ENCODE measurements at places on chromosomes 2 and 18.

- DNase-seq = no peak
Measured at GRCh38 chr18:7585276-7585670, 18.2 kb downstream of the PTPRM start.

GRCh38 chr2:189709501-189710221 is 35.2 kb downstream of the ANKAR start:
- no peak for DNase-seq

GRCh38 chr2:68318914-68319397 is 793 bp downstream of the CNRIP1 start:
- DNase-seq = peak; percentile 74

- no peak for DNase-seq
Measured at GRCh38 chr18:70991577-70991976, 702.7 kb downstream of the SOCS6 start.

DNA sequence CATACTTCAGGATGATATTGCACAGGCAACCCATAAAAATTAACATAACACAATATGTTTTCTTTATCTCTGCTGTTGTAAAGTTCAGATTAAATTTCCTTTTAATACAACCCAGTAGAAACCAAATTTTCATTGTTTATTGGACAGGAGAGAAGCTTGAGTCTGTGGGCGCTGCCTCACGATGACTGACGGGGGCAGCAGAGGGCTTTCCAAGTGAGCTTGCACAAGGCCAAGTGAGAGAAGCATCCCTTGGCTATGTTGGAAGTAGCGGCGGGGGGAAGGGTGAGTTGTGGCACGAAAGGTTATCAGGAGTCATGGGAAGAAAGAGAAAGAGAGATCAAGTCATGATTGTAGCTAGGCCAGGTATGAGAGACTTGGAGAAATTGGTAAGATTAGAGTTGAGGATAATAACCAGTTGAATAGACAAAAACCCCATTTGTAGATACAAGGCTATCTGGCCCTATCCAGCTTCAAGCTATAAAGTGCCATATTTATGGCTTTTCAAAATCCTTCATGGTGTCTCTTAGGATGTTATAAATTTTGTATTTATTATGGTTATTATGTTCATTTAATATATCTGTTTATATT is 413.7 kb upstream of the FAM98A start:
- peak; percentile 9 for DNase-seq

DNA sequence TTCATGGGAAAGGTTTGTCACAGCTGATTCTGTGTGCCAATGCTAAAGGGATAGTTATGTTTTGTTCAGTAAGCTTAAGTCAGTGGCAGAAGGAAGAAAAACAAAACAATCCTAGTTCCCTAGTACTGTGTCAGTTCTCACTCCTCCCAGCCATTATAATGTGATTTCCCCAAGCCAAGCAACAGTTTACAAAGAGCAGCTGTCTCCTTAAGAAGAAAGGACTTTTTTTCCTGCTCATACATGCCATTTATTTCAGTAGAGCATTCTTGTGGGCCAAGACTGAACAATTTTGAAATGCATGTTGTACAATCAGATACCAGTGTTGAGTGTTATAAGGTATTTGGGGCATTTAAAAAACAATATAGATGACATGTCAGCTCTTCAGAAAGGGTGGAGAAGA is 52.1 kb downstream of the NEMP2 start:
- no peak for DNase-seq

DNA sequence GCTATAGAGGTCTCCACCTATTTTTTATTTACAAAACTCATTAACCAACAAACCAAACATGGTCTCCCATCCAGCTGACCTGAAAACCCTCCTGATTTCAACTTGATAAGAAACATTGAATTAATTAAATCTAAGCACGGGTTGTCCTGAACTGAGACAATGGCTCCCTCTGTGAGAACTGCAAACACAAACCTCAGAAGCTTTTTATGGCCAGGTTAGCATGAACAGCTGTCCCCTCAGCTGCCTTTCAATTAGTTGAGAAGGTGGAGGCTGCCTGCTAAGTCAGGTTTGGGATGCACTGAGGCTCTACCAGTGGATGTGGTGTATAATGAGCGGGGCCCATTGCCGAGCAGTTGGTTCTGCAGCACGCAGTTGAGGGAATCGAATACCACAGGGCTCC is 258.5 kb upstream of the DDX18 start:
- no peak for DNase-seq

DNA sequence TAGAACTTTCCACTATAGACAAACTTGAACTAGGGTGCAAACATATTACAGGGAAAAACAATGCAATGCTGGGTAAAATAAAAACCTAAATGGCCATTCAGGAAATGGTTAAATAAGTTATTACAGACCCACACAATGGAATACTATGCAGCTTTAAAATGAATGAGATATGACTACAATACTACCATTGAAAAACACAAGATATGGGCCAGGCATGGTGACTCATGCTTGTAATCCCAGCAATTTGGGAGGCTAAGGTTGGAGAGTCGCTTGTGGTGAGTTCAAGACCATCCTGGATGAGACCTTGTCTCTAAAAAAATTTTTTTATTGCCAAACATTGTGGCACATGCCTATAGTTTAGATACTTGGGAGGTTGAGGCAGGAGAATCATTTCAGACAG is 6.8 kb downstream of the PECR start:
- no peak for DNase-seq

- DNase-seq = no peak
Measured at GRCh38 chr2:60298006-60298696, 255.3 kb downstream of the BCL11A start.

DNA sequence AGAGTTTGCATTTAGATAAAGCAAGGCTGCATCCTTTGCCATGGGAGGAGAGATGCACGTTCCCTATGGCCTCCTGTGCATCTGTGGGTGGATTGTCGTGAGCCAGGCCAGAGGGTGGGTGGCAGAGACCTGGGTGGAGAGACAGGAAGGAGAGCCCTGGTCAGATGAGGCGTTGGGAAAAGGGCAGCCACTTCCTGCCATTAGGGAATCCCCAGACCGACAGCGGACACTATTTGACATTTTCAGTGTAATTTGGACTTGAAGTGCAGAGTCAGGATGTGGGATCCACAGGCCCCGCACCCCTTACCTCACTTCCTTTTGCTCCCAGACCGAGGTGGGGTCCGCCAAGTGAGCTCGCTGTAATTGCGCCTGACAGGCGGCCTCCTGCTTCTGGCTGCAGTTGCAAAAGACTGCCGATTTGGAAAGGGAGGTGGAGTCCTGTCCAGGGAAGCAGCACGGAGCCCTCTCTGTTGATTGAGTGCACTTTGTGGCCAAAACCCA is 150.0 kb downstream of the DYSF start:
- no peak for DNase-seq

DNA sequence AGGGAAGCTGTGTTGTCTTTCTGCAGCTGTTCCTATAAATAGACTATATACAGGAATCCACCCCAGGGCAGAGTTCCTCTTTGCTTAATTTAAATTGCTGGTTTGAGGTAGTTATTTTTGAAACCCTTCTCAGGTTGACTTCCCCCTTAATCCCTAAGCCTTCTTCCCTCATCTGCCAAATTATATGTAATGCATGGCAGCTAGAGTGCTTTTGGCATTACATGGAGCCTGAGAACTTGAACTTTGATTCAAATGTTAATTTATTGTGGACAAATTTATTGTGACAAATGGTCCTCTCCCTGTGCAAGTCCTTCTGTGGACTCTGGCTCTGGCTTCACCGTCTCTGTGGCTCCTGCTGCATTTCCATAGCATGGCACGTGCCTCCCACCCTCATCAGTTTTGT is 29.2 kb downstream of the MYO1B start:
- DNase-seq = no peak

DNA sequence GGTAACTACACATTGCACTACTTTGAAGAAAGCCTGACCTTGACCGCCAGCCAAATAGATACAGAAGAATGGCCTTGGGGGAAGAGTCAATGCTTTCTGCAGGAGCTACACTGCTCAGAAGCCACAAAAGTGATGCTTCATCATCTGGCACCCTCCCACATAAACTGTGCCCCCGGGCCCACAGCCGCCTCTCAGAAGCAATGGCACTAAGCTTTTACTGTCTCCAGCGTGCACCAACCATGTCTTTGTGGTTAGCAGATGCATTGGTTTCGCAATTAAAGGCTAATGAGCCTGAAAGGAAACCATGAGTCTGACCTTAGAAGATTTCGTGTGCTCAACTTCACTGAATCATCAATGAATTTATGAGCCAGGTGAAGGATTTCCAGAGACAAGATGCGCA is 209.4 kb upstream of the TRIB2 start:
- no peak for DNase-seq

DNA sequence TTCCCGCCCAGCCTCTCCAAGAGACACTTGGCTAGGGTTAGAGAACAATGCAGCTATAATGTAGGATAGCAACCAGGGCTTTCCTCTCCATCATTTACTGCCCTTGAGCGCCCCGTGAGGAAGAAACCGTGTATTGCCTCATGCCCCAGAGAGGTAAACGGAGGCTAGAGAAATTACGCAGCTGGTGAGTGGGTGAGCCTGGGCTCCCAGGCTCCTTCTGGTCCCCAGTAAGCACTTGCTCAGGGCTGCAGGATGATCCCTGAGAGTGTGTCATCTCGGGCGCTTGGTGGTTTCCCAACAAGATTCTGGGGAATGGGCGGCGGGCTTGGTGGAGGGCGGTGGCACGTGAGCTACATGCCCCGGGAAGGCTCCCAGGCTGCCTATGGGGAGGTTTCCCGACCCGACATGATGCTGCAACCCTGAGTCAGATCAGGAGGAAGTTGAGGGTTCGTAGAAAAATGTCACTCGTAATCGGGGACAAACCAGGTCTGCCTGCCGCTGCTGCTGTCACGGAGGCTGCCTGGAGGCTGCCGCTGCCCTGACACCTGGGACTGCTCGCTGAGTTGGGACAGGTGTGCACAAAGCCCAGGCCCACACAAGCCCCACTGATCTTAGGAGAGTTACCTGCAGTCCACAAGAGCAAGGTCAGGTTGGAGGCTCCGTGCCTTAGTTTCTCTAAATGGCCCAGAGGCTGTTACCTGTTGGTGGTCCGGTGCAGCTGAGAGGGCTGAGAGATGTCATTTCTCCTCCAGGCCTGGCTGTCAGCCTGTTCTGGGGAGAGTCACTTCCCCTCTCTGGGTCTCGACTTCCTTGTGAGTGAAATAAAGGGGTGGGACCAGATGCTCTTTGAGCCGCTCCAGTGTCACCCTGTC is at the start of gene GPR55:
Gene GPR55, minus strand, starts transcription at position 773 of the 872 bp plus-strand sequence. CDS start 14,280 bp downstream, outside the sequence.
- DNase-seq = no peak

GRCh38 chr2:204255071-204255470 is 290.2 kb upstream of the PARD3B start:
- no peak for DNase-seq

- DNase-seq = no peak
Measured at GRCh38 chr2:20551260-20551944, 99.5 kb downstream of the HS1BP3 start.

GRCh38 chr2:25964891-25965290 is 17.4 kb downstream of the KIF3C start:
- DNase-seq = no peak

DNA sequence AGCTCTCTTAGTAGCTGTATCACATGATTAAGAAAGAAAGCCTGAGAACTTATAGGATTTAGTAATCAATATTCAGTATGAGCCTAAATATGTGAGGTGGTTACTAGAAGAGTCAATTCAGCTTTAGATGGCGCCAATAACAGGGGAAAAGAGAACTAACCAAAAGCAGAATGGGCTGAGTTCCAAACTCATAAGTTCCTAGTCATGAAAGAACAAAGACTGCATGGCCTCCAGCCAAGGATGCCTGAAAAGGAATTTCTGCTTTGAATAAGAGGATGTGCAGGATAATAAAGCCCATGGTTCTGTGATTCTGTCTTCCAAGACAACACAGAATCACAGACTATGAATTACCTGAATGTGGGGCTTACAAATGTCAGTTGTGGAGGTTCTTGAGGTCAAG is 196.5 kb downstream of the SATB2 start:
- DNase-seq = no peak

DNA sequence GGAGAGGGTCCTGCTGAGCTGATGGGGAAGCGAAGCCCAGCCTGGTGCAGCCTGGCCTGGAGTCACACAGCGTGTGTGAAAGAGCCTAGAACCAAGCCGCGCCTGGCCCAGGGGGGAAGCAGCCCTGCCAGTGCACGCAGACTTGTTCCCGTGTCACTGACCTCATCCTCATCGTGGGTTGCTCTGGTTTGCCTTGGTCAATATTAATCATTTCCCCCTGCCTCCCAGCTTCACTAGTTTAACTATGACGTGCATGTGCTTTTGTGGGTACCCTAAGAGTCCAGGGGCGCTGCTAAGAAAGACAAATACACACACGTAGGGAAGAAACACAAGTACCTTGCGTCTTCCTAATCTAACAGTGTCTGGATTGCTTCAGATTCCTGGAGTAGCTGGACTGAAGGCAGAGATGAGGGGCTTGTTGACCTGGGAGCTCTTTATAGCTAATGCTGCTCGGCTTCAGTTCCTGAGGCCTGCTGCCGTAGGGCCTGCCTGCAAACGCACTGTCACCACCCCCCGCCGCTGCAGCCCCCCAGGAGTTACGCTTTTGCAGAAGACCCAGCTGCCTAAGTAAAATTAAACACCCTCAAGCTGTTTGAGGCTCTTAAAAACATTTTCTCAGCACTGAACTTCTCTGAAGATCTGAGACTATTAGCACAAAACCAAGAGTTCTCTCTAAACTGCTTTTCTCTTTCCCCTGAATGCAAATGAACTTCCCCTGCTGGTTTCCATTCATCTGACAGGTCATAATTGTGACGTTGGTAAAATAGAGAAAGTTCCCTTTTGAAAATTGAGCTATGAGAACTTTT is 159.2 kb downstream of the FAM210A start:
- peak; percentile 44 for DNase-seq

DNA sequence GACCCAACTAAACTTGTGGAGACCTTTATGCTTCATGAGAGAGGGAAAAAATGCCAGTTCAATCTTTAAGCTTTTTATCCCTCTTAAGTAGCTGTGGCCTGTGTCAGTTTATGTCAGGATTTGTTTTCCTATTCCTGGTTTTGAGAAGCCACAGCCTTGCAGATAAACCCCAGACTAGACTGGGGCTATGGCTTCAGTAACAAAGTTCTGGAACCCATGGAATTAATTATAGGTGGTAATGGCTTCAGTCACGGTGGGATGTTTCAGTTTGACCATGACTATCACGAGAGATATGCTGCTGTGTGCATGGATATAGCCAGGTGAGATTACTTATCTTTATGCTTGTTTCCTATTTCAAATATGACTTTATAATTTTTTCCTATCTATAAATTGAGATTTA is 134.8 kb downstream of the RAPGEF4 start:
- DNase-seq = no peak

GRCh38 chr2:2482851-2483250 is 151.8 kb upstream of the MYT1L start:
- no peak for DNase-seq

- no peak for DNase-seq
Measured at GRCh38 chr2:170394641-170395387, 216.9 kb downstream of the MYO3B start.

- DNase-seq = no peak
Measured at GRCh38 chr2:54678719-54679118, 44.7 kb upstream of the EML6 start.

Data from hypothalamus (tissue), 51 donors.